ENCODE measurements at places on chromosomes 13 and 19.

- H3K36me3 ChIP-seq: no peaks in the 10 kb centered on the region
- DNase-seq: no peak
- no peak overlapping the region for H3K4me3 ChIP-seq
Measured at GRCh38 chr13:23776698-23777574, 112.3 kb downstream of the MIPEP start.

DNA sequence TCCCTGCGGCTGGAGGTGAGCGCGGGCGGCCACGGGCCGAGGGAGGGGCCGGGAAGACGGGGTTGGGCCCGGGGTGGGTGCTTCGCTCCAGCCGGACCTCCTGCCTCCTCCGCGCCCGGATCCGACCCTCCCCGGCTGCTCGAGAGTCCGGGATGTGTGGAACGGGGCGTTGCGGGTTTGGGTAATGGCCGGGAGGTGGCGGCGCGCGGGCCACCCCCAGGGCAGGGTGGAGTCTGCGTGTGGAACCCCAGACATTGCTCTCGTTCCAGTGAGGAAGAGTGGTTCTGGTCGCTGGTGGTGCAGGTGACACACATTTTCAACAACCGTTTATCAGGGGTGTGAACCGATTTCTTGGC is 38.8 kb downstream of the ARHGEF7 start:
- H3K27me3 ChIP-seq: no peaks in the 10 kb centered on the region
- H3K4me1 ChIP-seq: peaks cover 20% of the 10 kb centered on the region
- peak overlapping the region; percentile 95 for H3K27ac ChIP-seq
- H3K36me3 ChIP-seq: peaks cover 21% of the 10 kb centered on the region

- H3K27me3 ChIP-seq: peaks cover 13% of the 10 kb centered on the region
- H3K4me1 ChIP-seq: peaks cover 16% of the 10 kb centered on the region
- no peak for DNase-seq
- no peak overlapping the region for H3K4me3 ChIP-seq
- H3K36me3 ChIP-seq: peaks cover 24% of the 10 kb centered on the region
Measured at GRCh38 chr13:113001241-113002140, 32.5 kb downstream of the MCF2L start.

GRCh38 chr13:109819874-109820273 is 33.5 kb upstream of the IRS2 start:
- no peak overlapping the region for H3K4me3 ChIP-seq
- no peak for DNase-seq
- H3K4me1 ChIP-seq: no peaks in the 10 kb centered on the region
- no peak overlapping the region for H3K27ac ChIP-seq
- H3K36me3 ChIP-seq: no peaks in the 10 kb centered on the region
- H3K27me3 ChIP-seq: no peaks in the 10 kb centered on the region

DNA sequence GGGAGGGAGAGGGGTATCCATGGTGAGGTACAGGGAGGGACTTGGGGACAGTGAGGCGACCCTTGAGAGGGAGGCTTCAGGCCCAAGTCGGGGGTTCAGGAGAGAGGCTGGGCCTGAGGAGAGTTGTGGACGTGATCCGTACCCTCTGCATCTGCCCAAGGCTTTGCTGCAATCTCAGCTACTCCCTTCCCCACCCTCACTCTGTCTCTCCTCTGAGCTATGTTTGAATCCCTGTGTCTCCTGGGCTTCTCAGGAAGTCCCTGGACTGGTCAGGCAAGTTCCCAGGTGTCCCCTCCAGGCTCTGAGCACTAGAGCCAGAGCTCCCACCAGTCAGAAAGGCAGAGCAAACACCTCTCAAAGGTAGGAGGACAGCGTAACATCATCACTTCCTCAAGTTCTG is 1.8 kb downstream of the LIN37 start:
- no peak for DNase-seq
- H3K27ac ChIP-seq: no peak overlapping the region
- peak overlapping the region; percentile 99 for H3K4me3 ChIP-seq

- no peak overlapping the region for H3K4me3 ChIP-seq
- H3K36me3 ChIP-seq: peaks cover 3% of the 10 kb centered on the region
- DNase-seq: no peak
- H3K27ac ChIP-seq: no peak overlapping the region
- H3K27me3 ChIP-seq: peaks cover 27% of the 10 kb centered on the region
Measured at GRCh38 chr13:45104261-45104660, 16.0 kb upstream of the GTF2F2 start.

DNA sequence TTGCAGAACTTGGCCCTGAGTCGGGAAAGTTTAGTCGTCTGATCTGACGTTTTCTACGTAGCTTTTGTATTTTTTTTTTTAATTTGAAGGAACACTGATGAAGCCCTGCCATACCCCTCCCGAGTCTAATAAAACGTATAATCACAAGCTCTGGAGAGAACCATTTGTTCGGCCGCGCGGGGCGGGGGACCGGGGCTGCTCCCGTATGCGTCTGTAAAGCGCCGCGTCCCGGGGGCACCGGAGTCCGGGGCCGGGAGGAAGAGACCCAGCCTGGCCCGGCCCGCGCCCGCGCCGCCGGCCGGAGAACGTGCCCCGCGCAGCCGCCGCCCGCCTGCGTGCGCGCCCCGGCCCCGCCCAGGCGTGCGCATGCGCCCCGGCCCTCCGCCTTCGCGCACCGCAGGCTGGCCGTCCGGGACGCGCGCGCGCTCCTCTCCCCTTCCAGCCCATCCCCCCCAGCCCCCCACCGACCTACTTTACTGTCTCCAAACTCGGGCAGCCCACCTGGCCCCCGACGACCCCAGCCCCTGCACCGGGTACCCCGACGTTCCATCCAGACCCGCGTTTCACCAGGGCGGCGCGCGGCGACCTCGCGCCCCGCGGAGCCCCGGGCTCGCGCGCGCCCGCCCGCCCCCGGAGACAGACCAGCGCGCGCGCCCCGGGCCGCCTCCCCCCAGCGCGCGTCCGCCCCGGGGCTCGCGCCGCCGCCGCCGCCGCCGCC is 785 bp upstream of the USF2 start:
- H3K36me3 ChIP-seq: peaks cover 53% of the 10 kb centered on the region
- H3K4me1 ChIP-seq: peaks cover 23% of the 10 kb centered on the region
- H3K27ac ChIP-seq: peak overlapping the region; percentile 96
- H3K27me3 ChIP-seq: no peaks in the 10 kb centered on the region
